ENCODE measurements at places on chromosomes 6 and 20. TPM values are rescaled to one million over a fixed set of nuclear protein-coding genes. Genes with fewer than 3 reads are reported as not detected.

GRCh38 chr20:10559266-10559665, 114.5 kb downstream of the JAG1 start:
- no peak for DNase-seq

- DNase-seq = no peak
Measured at GRCh38 chr6:56372406-56372995, 125.1 kb upstream of the COL21A1 start.

DNA sequence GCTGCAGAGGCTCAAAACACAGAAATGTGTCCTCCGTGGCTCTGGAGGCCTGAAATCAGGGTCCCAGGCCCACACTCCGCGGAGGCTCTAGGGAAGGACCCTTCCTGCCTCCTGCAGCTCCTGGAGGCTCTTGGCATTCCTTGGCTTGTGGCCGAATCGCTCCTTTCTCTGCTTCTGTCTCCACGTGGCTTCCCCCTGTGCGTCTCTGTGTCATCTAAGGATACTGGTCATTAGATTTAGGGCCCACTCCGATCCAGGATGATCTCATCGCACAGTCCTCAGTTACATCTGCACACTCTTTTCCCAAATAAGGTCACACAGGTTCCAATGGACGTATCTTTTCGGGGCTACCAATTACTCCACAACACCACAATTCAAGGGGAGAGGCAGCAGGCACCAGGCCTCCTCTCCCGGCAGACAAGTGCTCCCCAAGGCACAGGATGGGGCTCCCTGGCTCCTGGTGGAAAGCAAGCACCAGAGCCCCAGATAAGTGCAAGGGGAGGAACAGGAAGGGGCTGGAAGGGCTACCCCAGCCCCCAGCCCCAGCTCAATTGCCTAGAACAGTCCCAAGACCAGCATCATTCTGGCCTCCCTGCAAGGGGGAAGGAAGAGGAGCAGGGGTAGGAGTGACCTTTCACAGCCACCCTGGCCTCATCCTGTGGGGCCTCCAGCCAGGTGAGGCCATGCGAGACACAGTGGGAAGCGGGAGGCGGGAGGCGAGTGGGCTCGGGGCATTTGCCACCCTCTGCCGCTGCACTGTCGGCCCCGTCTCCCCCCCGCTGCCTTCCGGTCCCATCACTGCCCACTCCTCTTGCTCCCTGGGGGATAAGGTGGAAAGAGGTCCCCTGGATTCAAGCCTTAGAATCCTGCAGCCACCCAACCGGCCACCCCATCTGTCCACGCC, 16.3 kb downstream of the NTSR1 start:
- DNase-seq = no peak

DNA sequence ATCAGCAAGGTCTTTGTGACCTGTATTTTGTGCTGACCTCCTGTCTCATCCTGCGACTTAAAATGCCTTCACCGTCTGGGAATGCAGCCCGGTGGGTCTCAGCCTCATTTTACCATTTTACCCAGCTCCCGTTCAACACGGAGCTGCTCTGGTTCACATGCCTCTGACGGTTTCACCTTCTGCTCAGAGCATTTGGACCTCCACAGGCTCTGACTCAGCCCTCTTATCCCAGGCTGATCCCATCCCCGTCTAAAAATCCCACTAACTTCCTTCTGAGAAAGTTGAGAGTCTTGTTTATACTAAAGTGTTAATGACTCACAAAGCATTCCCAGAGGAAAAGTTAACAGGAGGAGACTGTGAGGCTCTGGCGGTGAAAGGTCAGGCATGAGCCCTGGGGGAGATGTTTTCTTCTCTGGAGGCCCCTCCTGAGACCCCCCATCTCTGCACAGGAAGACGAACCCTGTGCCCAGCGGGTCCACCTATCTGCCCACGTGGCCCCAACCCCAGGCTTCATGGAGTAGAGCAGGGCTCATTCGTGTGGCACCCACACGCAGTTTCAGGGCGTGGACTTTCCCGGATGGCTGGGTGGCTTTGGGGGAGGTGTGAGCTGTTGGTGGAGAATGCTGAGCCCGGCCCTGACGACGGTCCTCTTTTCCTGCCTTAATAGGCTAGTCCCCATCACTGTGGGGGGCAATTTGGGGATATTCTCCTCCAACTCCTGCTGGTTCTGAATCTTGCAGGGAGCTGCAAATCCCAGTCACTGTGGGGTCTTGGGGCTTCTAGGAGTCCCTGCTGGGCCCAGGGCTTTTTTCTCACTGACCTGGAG, 3.3 kb upstream of the BIRC7 start:
- DNase-seq = no peak

GRCh38 chr6:114040871-114041270, 69.9 kb upstream of the HDAC2 start:
- no peak for DNase-seq

The ZNF391 gene
- 3.7 TPM for total RNA-seq

The TRIM40 gene
- total RNA-seq = not detected
